ENCODE measurements at places on chromosomes 2 and 18.

DNA sequence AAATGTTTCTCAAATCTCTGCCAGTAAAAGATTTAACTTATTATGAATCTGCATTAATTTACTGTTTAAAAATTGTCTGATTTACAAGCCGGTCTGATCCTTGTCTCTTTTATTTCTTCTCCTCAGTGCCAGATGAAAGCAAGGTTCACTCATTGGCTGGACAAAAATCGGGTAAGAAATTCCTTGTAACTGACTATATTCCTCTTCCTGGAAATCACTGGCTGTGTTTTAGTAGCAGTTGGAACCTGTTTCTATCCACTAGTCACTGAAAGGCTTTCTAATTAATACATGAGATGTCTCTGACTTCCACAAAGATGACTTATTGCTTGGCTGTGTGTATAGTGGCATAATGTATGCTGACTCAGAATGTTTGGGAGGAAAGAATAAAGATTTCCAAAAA is 436.6 kb upstream of the NRP2 start:
- DNase-seq, result no peak

GRCh38 chr2:239619369-239619768 is 218.5 kb upstream of the HDAC4 start:
- DNase-seq, result no peak

GRCh38 chr18:33700513-33700976 is 122.5 kb downstream of the ASXL3 start:
- DNase-seq, result no peak

- no peak for DNase-seq
These were observed 103.2 kb upstream of the SMIM21 start for GRCh38 chr18:75530566-75531211.

- no peak for DNase-seq
These were observed 447.7 kb upstream of the FANCL start for GRCh38 chr2:58688813-58689212.

- no peak for DNase-seq
These were observed 42.5 kb upstream of the YPEL5 start for GRCh38 chr2:30104307-30104706.

DNA sequence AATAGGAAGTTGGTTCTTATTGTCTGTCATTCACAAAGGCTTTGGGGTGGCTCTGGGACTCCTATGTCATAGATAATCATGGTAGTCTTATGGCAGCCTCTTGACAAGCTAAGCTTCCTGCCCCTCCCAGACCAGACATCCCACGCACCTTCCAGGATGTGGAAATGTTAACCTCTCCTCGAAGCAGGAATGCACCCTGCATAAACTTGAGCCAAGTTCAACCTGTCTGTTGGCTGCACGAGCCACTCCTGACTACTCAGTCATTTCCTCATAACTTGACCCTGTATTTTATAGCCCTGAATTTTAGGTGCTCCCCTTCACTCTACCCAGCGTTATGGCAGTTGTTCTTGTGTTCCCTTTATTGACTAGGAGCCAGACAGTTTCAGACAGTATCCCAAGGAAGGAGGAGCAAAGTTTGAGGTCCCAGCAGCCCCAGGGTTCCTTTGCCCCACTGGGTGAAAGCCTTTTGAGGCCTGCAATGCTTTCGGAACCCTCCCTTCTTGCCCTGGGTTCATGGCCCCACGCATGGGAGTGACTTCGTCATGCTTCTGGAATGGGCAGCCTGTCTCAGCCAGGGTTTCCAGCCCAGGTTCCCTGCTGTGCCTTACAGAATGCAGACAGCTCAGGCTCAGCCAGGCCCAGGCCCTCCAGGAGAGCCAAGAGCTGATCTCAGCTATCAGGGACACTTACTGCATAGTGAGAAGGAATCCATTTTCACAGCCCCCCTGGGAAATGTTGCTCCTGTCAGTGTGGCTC is 15.6 kb upstream of the INO80C start:
- DNase-seq, result no peak

DNA sequence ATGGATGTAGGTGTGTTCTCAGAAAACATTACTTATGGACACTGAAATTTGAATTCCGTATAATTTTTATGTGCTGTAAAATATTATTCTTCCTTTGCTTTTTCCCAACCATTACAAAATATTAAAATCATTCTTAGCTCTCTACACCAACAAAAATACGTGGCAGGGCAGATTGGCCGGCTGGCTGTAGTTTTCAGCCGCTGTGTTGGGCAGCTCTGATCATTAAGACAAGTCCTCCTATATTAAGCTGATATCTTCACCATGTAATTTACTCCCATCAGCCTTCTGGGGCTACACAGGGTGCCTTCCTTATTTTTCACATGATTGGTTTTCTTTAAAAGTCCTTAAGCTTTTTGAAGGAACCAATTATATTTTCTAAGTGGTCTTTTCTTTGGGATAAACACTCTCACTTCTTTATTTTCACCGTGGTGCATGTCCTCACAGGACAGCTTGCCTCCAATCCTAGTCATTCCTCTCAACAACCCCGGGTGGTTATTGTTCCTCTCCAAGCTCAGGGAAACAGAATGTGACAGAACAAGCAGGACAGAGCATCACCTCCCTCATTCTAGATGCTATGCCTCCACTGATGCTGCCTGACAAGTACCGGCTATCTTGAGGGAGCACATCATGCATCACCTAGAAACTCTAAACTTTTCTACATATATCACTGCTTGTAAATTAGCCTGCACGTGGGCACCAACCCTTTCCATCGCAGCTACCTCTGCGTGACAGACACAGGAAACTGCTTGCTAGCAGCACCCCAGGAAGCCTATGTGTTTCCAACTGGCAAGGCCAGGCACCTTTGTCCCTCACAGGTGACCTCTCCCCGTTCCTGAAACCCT is 362.3 kb downstream of the MYCN start:
- DNase-seq, result no peak

GRCh38 chr2:120419955-120420354 is 74.0 kb downstream of the INHBB start:
- no peak for DNase-seq

GRCh38 chr2:241532168-241532567 is 23.8 kb upstream of the STK25 start:
- no peak for DNase-seq

DNA sequence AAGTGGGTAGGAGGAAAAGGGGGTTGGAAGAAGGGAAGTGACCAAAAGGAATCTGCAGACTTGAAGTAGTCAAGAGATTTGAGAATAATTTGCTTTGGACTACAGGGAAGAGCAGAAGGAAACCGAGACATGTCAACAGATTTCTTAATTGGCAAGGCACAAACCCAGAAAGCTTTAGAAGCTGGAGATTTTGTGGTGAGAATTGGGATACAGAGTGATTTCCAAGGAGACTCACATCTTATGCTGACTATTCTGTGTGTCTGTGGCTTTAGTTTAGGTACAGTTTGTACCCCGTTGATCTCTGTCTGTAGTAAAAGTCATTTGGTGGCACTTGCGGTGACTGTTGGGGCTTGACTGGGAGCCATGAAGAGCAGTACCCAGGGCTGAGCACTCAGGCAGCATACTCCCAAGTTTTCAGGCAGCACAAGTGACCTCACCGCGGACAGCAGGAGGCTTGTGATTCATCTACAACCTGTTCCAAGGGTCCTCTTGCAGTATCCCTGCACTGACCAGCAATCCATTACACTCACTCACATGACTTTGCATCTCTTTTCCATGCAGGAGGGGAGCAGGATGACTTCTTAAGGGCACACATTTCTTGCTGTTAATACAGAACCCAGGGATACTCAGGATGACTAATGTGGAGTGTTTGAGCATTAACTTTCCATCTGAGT is 97.1 kb upstream of the TNP1 start:
- DNase-seq, result no peak

GRCh38 chr2:192286093-192286701 is 91.5 kb upstream of the TMEFF2 start:
- peak; percentile 23 for DNase-seq

GRCh38 chr2:186429104-186429503 is 57.0 kb upstream of the ZC3H15 start:
- DNase-seq, result no peak

- no peak for DNase-seq
These were observed 103.0 kb downstream of the FAM210A start for GRCh38 chr18:13623348-13623747.

DNA sequence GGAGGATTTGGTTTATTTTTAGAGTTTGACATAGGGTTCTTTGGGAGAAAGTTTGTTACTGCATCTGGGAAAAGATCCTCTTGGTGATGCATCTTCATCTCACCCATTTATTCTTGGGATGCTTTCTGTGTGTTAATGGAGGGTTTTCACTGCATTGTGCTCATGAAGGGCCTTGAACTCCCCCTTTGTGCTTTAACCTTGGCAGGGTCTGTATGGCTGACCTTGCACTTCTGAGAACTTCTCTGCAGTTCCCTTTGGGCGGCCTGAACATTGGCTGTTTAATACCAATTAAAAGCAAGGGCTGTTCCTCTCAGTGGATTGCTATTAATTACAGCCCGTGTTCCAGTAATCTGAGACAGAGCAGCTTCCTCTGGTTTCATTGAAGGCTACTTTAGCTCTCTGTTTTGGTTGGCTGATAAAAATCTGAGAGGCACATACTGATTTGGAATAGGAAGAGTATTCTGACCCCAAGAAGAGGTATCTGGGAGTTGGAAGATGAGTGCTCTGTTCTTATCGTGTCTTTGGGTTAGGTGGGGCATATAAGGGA is 37.5 kb downstream of the FMNL2 start:
- no peak for DNase-seq

GRCh38 chr2:72092111-72092510 is 55.6 kb downstream of the CYP26B1 start:
- no peak for DNase-seq

DNA sequence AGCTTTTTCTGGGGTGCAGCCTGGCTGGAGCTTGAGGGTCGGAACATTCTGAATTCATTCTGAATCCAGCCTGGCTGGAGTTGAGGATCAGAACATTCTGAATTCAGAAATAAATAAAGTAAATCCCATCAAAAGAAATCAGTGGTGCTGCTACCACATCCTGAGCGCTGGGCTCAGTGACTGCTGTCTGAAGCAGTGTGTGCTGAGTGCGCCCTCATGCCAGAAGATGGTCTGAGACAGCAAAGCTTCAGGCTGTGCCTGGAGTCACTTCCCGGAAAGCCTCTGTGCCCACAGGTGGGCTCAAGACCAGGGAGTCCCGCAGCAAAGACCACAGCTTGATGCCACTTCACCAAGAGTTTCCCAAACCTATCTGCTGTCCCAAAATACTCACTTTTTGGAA is 187.9 kb downstream of the VAPA start:
- no peak for DNase-seq

DNA sequence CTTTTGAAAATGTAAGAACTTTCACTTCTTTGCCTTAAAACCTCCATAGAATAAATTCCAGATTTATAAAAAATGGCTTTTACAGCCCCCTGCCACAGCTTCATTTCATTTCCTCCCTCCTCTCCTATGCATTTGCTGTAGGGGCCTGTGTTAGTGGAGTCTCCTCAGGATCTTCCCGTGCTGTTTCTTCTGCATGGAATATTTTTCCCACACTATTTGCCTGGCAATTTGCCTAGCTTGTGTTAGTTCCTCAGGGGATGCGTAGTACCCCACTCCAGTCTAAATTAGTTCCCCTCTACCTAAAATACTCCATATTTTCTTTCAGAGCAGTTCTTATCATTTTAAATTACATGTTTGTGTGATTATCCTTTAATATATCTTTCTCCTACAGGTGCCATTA is 262.2 kb downstream of the PLCL1 start:
- DNase-seq, result no peak

- DNase-seq, result no peak
These were observed 228.9 kb downstream of the BCL11A start for GRCh38 chr2:60324536-60324935.

DNA sequence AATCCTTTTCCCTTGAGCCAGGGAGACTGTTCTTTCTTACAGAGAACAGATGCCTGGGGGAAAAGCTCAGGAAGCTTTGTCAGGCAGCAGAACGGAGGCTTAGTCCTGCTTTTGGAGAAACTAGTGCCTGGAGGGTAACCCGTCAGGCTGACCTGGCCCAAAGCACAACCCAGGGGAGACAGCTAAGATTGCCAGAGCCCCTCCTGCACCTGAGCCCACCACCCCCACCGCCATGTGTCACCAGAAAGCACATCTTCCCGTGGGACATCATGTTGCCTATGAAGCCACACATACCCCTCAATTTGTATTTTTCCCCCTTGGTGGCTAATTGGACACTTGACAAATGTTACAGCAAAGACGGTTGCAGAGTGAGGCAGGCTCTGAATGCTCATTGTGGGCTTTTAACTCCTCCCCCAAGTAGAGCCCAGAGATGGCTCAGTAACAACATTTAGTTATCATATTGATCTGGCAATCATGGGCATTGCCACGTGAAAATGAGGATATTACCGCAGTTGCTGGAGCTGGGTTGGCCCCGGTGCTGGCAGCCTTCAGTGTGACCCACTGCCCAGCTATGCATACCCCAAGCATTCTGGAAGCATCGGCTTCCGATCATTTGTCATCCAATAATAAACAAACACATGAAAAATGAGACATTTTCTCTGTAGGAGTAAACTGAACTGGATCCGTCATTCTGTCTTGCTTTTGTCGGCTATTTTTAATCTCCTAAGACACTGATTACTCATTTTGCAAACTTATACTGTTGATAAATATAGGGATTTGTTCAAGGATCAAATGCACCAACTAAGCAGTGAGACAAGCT is 229.5 kb downstream of the ATAD2B start:
- no peak for DNase-seq

DNA sequence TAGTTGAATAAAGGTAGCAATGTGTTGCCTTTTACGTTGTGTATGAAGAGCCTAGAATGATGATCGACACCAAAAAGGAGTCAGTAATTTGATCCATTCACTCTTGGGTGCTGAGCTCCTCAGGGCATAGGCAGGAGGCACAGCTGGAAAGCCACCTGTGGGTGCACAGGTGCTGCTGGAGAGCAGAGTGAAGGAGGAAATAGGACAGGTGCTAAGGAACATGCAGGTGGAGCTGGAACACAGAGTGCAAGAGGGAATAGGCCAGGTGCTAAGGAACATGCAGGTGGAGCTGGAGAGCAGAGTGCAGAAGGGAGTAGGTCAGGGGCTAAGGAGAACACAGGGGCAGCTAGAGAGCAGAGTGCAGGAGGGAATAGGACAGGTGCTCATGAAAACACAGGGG is 86.1 kb downstream of the SH3YL1 start:
- no peak for DNase-seq

- DNase-seq, result no peak
These were observed 67.1 kb downstream of the BAZ2B start for GRCh38 chr2:159549234-159549633.

- no peak for DNase-seq
These were observed 66.9 kb upstream of the CYP26B1 start for GRCh38 chr2:72214429-72215143.

DNA sequence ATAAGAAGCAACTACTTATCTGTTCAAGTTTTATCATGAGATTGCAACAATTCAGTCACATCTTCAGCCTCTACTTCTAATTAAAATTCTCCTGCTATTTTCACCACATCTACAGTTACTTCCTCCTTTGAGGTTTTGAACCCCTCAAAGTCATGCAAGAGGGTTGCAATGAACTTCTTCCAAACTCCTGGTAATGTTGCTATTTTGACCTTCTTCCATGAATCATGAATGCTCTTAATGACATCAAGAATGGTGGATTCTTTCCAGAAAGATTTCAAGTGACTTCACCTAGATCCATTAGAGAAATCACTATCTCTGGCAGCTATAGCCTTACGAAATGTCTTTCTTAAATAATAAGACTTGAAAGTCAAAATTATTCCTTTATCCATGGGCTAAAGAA is 1052.8 kb upstream of the NRXN1 start:
- no peak for DNase-seq

- DNase-seq, result no peak
These were observed at the start of gene DYSF for GRCh38 chr2:71453404-71454220. DYSF (plus strand) TSS chr2:71453561.

GRCh38 chr18:74456017-74456348 is 1.1 kb downstream of the DIPK1C start:
- no peak for DNase-seq
